ENCODE measurements at places on chromosomes 13 and 19.

GRCh38 chr19:31317093-31317492, 32.1 kb downstream of the TSHZ3 start:
- no peak for DNase-seq

DNA sequence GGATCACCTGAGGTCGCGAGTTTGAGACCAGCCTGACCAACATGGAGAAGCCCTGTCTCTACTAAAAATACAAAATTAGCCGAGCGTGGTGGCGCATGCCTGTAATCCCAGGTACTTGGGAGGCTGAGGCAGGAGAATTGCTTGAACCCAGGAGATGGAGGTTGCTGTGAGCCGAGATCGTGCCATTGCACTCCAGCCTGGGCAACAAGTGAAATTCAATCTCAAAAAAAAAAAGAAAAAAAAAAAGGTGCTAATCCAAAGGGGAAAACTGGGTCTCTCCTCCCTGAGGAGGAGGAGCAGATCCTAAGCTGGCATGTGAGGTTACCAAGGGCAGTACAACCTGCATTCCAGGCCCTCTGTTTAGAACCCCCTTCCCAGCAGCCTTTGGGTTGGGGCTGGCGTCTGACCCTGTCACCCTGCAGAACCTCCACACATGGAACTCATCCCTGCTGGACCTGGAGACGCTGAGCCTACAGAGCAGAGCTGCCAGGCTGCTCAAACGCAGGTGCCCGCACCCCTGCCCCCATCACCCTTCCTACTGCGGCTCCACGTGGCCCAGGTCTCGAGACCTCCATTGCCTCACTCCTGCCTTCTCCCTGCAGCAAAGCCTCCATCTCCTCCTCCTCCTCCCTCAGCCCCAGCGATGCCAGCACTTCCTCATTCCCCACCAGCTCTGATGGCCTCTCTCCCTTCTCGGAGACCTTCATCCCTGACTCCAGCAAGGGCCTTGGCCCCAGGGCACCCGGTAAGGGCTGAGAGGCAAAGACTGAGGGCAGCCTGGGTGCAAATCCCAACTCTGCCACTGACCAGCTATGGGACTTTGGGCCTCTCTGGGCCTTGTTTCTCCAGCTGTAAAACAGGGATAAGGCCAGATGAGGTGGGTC, 6.7 kb downstream of the PROSER3 start:
- DNase-seq: no peak

DNA sequence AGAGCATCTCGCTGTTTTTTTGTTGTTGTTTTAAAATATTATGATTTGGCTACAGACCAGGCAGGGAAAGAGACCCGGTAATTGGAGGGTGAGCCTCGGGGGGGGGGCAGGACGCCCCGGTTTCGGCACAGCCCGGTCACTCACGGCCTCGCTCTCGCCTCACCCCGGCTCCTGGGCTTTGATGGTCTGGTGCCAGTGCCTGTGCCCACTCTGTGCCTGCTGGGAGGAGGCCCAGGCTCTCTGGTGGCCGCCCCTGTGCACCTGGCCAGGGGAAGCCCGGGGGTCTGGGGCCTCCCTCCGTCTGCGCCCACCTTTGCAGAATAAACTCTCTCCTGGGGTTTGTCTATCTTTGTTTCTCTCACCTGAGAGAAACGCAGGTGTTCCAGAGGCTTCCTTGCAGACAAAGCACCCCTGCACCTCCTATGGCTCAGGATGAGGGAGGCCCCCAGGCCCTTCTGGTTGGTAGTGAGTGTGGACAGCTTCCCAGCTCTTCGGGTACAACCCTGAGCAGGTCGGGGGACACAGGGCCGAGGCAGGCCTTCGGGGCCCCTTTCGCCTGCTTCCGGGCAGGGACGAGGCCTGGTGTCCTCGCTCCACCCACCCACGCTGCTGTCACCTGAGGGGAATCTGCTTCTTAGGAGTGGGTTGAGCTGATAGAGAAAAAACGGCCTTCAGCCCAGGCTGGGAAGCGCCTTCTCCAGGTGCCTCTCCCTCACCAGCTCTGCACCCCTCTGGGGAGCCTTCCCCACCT, 183.3 kb downstream of the KDM4B start:
- DNase-seq: no peak

GRCh38 chr13:47258384-47258783, 361.5 kb upstream of the HTR2A start:
- DNase-seq: no peak

- DNase-seq: peak; percentile 42
Measured at GRCh38 chr19:11737964-11738745, 591 bp downstream of the ZNF823 start.

DNA sequence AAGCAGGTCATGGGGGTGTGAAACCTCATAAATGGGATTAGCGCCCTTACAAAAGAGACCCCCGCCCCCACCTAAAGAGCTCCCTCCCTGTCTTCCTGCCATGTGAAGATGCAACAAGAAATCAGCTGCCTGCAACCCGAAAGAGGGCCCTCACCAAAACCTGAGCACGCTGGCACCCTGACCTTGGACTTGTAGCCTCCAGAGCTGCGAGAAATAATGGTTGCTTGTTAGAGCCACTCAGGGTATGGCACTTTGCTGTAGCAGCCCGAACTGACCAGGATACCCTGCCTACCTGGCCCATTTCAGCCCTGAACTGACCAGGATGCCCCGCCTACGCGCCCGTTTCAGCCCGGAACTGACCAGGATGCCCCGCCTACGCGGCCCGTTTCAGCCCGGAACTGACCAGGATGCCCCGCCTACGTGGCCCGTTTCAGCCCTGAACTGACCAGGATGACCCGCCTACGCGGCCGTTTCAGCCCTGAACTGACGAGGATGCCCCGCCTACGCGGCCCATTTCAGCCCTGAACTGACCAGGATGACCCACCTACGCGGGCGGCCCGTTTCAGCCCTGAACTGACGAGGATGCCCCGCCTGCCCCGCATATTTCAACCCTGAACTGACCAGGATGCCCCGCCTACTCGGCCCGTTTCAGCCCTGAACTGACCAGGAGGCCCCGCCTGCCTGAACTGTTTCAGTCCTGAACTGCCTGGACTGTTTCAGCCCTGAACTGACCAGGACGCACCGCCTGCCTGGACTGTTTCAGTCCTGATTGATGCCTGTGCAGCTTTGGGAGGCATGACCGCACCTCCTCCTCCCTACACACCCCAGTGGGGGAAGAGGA, 120.0 kb downstream of the UQCRFS1 start:
- DNase-seq: no peak

- no peak for DNase-seq
Measured at GRCh38 chr19:45492627-45493470, 4.0 kb downstream of the RTN2 start.

DNA sequence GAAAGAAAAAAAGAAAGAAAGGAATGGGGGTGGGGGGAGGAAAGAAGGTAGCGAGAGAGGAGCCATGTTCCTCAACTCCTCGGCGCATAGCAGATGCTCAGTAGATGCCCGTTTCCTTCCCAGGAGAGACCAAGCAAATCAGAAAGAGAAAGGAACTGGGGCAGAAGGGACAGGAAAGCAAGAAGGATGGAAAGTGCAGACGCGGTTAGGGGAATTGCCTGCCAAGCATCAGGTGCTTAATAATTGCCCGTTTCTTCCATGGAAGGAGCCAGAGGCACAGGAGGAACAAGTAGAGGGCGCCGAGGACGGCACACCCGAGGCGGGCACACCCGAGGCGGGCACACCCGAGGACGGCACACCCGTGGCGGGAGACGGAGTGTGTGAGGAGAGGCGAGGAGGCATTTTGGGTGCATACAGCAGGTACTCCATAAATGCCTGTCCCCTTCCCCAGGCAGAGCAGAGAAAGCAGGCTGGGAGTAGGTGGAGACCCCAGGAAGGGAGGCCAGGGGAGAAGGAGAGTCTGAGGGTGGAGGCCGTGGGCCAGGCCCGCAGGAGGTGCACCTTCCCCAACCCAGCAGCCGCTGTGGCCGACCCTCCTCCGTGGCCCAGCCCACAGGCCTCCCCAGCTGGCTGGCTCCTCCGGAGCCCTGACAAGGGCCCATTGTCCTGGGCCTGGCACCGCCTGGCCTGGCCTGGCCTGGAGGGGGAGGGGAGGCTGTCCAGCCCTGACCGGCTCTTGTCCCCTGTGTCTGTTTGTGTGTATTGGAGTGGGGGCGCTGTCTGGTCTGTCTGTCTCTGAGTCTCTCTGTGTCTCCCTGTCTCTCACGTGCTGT, 14.6 kb downstream of the JOSD2 start:
- no peak for DNase-seq

DNA sequence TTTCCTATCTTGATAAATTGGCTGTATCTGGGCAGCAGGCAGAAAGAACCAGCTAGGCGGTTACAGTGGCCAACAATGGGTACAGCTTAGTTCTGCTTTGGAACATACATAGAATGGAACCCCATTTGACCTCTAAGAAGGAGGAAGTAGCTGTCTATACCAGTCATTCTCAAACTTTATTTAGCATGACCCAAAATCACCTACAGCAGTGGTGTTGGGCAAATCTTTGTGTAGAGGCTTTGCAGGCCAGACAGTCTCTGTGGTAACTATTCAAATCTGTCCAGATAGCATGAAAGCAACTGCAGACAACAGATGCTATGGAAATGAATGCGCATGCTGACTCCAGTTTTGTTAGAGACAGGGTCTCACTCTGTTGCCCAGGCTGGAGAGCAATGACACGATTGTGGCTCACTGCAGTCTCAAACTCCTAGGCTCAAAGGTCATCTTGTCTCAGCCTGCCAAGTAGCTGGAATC, 12.0 kb upstream of the KCNC3 start:
- DNase-seq: no peak

GRCh38 chr13:50392977-50393376, 377.7 kb downstream of the KCNRG start:
- DNase-seq: no peak

- no peak for DNase-seq
Measured at GRCh38 chr13:104389691-104390090, 1323.5 kb upstream of the SLC10A2 start.

DNA sequence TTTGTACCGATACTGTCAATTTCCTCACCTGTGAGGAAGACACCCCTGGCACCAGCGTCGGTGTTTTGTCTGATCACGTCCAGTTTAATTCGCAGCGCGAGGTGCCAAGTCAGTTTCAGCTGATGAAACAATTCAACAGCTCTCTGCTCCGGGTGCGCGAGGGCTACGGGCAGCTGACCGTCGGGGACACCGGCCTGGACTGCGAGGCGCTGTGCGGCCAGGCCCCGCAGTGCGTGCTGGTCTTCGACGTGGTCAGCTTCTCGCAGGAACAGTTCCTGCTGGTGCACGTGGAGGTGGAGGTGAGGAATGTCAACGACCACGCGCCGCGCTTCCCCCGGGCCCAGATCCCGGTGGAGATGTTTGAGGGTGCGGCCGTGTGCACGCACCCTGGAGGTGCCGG, 171.5 kb downstream of the OLFM4 start:
- no peak for DNase-seq

DNA sequence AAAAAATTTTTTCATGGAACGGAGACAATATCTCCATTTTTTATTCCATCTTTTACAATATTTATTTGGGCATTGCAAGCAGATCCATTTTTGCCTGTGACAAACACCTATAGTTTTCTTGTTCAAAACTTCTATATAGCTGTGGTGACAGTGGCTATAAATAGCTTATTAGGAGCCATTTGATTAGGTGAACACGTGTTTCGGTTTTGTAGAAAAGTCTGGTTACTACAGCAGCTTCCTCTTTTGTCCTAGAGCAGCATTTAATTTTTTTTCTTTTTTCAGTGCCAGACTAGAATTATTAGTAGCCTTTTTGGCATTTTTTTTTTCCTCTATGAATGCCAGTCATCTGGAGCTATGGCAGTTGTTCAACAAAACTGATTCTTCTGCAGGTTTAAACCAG, 123.5 kb downstream of the RXFP2 start:
- no peak for DNase-seq

DNA sequence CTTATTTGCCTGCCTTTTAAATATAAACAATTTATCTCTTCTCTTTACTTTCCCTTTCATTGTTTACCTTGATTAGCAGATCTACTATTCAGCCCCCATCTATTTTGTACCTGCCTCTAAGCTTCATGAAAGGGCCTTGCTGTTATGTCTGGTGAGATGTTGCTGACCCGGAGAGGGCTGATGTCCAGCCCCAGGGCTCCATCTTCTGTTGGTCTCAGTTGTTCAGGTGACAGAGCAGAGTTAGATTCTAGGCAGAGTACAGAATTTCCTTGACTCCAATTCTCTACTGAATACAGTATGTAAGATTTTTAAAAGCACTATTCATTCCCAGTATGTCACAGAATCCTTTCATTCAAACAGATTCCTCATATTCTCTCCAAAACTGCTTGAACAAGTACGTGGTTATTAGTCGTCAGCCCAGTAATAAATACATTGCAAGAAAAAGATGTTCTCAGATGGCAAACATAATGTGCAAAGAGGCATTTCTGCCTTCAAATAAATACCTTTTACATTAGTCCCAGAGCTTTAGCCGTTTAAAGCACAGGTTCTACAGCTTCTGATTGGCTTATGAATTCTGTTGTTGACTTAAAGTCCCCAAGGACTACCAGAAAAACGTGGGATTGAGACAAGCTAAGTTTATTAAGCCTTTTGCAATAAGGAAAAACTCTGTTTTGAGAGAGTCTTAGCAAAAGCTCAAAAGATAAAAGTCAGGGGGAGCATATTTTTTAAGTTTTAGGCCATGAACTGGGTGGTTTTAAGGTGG, 159.1 kb downstream of the GPC5 start:
- no peak for DNase-seq

- DNase-seq: no peak
Measured at GRCh38 chr19:52335768-52336116, 301 bp upstream of the ZNF610 start.

GRCh38 chr19:10163536-10163935, 31.2 kb downstream of the DNMT1 start:
- DNase-seq: no peak

- no peak for DNase-seq
Measured at GRCh38 chr13:27600711-27601110, 19.6 kb downstream of the LNX2 start.

- DNase-seq: no peak
Measured at GRCh38 chr19:5957170-5957569, 20.8 kb downstream of the RANBP3 start.

- no peak for DNase-seq
Measured at GRCh38 chr13:109759609-109760008, 26.8 kb downstream of the IRS2 start.

- DNase-seq: no peak
Measured at GRCh38 chr19:37988758-37989635, 82.0 kb downstream of the SIPA1L3 start.

DNA sequence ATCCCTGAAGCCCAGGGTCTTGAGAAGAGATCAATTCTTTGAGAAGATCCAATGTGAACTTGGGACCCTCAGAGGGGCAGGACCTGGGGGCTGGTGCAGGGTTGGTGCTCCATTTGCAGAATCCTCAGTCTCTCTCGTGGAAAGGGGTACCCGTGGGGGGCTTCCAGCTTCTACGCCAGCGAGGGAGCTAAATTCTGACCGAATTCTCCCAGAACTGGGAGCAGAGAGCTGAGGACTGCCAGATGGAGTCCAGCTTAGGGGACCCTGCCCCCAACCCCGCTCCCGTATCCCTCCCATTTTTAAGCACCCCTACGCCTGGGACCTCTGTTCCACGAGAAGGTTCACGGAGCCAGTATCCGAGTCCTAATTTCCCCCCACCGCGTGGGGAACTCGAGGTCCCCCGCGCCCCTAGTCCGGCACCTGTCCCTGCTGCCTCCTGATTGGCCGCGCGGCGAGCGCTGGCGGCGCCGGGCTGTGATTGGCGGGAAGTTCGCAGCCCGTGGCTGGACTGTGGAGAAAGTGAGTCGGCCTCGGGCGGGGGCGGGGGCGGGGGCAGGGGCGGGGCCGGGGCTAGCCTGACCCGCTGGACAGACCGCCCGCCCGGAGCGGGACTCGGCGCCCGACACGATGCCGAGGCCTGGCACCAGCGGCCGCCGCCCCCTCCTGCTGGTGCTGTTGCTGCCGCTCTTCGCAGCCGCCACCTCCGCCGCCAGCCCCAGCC, 4.4 kb upstream of the LTBP4 start:
- no peak for DNase-seq
